ENCODE measurements at places on chromosomes 6 and 20.

DNA sequence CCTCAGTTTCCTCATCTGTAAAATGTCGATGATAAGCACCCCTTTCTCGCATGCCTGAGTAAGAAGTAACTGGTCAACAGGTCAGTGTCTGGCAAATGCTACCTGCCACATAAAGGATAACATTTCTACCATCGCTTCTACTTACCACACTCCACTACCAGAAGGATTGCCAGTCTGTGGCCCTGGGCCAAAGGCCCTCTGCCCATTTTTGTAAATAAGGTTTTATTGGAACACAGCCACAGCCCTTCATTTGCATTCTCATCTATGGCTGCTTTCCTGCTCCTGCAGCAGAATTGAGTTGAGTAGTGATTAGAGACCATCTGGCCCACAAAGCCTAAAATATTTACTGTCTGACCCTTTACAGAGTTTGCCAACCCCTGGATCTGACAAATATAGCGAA lies 121.8 kb downstream of the TOX2 start:
- H3K27me3 ChIP-seq, result peaks cover 13% of the 10 kb centered on the region
- no peak overlapping the region for H3K27ac ChIP-seq
- no peak overlapping the region for H3K4me3 ChIP-seq
- H3K4me1 ChIP-seq, result peaks cover 15% of the 10 kb centered on the region
- no peaks in the 10 kb centered on the region for H3K36me3 ChIP-seq

DNA sequence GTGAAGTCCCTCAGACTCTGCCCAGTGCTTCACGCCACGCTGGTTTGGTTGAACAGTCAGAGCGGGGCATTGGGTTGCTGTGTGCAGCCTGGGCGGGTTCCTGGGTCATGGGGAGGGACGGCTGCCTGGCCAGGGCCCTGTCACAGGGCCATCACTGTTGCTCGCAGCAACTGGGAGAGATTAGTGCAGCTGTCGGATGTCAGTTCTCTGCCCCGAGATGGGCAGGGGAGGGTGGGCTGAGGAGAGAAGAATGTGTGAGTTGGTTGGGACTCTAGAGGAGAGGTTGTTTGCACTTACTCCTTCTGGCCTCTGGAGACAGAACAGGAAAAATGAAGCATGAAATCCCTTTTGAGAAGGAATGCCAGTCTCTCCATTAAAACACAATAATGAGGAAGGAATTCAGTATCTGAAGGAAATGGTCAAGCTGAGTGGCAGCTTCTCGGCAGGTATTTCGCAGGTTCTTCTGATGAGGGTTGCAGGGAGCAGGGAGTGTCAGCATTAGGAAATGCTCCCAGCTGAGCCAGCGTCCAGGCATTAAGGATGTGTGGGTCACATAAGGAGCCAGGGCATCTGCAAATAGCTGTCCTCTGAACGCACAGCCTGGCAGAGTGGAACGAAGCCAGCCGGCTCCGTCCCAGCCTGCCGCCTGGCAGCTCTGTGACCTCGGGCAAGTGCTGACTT lies 95.9 kb downstream of the SSR1 start:
- H3K27ac ChIP-seq, result no peak overlapping the region
- DNase-seq, result no peak
- peaks cover 38% of the 10 kb centered on the region for H3K36me3 ChIP-seq
- H3K4me1 ChIP-seq, result peaks cover 29% of the 10 kb centered on the region
- no peaks in the 10 kb centered on the region for H3K27me3 ChIP-seq

- H3K36me3 ChIP-seq, result peaks cover 23% of the 10 kb centered on the region
- peak within 1 kb of the TSS; percentile 90 for H3K4me3 ChIP-seq
- H3K27me3 ChIP-seq, result no peaks in the 10 kb centered on the region
- H3K4me1 ChIP-seq, result peaks cover 43% of the 10 kb centered on the region
- peak within 1 kb of the TSS; percentile 98 for H3K27ac ChIP-seq
Observed at GRCh38 chr6:111482959-111483735, at the start of gene REV3L. REV3L (minus strand) TSS chr6:111483218; CDS start chr6:111482888, 330 bp downstream.

DNA sequence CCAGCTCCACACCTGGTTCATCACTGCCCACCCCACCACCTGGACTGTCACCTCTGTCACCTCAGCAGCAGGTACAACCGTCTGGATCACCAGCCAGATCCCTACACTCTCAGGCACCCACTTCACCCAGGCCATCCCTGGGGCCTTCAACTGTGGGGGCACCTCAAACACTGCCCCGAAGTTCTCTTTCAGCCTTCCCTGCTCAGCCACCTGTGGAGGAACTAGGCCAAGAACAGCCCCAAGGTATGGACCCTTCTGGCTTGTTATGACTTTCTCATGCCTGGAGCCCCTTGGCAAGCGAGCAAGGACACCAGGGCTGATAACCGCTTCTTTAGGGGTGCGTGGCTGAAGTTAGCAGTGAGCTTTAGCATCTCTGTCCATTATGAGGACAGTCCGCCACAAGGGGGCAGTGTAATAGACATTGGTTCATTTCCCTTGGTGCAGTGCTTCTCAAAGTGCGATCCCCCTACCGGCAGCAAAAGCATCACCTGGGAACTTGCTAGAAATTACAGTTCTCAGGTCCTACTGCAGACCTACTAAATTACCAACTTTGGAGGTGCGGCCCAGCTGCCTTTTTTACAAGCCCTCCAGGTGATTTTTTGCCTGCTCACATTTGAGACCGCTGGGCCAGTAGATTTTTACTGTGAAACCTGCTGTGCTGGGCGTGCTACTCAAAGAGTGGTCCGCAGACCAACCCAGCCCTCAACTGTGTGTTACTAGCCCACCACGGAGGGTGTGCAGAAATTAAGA lies 32.5 kb downstream of the PNPLA1 start:
- H3K36me3 ChIP-seq, result no peaks in the 10 kb centered on the region
- H3K27me3 ChIP-seq, result peaks cover 8% of the 10 kb centered on the region
- no peaks in the 10 kb centered on the region for H3K4me1 ChIP-seq
- no peak overlapping the region for H3K27ac ChIP-seq
- peak; percentile 98 for DNase-seq
- no peak overlapping the region for H3K4me3 ChIP-seq
